ENCODE measurements at places on chromosomes 12 and 14. TPM values are rescaled to one million over a fixed set of nuclear protein-coding genes. Genes with fewer than 3 reads are reported as not detected.
A peak's percentile ranks its signal among the peaks of the same experiment; 100 is the strongest.

GCH1 gene
- total RNA-seq = 4.2 TPM

RNASE9 gene
- not detected for total RNA-seq

DNA sequence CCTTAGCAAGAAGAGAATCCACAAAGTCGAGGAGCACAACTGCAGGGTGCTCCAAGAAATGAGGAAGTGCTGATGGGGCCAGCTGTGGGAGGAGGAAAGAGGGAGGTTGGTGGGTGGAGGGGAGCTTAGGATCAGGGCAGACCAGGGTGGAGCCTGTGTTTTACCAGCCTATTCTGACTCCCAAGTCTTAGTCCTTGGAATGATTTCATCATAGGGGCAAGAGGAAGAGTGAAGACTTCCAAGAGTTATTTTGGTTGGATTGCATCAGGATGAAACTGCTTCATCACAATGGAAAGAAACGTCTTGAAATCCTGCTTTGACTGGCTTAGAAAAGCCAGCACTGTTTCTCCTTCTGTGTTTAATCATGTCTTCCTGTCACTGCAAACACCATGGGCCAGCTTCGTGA, 194.0 kb downstream of the DPF3 start:
- peak; percentile 40 for DNase-seq

GRCh38 chr14:56659964-56660551, 80.5 kb downstream of the TMEM260 start:
- peak; percentile 73 for DNase-seq

- DNase-seq = no peak
Observed at GRCh38 chr12:16272222-16272621, 5.3 kb downstream of the SLC15A5 start.

PRPH gene
- total RNA-seq = 5.2 TPM

ASB2 gene
- total RNA-seq = 69.5 TPM

DNA sequence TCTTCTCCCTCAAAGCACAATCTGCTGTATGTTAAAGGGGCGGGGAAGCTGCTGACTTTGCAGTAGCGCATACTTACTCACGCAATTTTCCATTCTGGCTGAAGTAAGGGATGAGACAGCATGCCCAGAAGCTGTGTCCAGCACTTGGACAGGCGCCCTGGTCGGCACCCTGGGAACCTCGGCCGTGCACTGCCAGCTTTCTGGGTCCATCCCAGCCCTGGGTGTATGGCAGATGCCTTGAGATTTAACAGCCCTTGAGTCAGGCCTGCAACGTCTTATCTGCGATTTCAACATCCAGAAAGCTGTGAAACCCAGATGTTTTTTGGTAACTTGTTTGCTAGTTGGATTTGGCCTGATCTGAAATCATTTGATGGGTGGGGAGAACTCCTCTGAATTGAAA, 16.1 kb downstream of the EML1 start:
- DNase-seq = peak; percentile 58

- DNase-seq = no peak
Observed at GRCh38 chr14:33516898-33517436, 433.9 kb downstream of the EGLN3 start.

GRCh38 chr12:97292588-97292987, 170.0 kb upstream of the RMST start:
- DNase-seq = no peak

DNA sequence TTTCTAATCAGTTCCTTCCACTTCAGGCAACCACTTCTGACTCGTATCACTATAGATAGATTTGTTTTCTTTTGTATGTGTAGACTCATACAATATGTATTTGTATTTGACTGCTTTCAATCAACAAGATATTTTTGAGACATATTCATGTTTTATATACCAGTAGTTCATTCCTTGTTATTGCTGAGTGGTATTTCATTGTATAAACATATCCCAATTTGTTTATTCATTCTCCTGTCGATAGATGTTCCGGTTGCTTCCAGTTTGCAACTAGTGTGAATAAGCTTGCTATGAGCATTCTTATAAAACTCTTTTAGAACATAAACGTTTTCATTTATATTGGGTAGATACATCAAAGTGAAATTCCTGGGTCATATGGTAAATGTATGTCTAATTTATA, 119.2 kb downstream of the FIGNL2 start:
- no peak for DNase-seq

TAS2R50 gene
- total RNA-seq = 10.7 TPM

ACSS3 gene
- total RNA-seq = 11.1 TPM

DNA sequence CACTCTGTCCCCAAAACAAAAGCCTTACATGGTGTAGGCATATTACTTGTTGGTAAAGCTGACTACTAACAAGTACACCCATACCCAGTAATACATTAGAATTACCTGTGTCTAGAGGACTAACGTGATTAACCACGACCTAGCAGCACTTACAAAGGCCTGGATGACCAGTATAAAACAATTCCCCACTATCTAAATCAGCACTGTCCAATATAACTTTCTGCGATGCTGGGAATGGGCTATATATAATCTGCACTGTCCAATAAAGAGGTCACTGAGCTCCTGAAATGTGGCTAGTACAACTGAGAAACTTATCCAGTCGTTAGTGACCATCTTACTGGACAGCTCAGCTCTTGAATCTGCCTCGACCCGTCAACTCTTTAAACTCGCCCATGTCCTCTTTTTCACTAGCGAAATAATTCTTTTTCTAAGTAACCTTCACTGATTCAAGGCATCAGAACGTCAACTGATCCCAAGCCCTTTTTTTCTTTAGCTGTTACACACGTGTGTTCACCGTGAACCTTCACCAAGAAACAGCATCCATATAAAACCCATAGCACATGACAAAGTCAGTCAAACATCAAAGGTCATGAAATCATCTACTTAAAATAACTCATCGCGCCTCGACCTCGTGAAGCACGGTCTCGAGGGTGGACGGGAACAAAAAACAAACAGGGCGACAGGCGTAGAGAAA, 905 bp upstream of the CIPC start:
- DNase-seq = peak; percentile 75

DNA sequence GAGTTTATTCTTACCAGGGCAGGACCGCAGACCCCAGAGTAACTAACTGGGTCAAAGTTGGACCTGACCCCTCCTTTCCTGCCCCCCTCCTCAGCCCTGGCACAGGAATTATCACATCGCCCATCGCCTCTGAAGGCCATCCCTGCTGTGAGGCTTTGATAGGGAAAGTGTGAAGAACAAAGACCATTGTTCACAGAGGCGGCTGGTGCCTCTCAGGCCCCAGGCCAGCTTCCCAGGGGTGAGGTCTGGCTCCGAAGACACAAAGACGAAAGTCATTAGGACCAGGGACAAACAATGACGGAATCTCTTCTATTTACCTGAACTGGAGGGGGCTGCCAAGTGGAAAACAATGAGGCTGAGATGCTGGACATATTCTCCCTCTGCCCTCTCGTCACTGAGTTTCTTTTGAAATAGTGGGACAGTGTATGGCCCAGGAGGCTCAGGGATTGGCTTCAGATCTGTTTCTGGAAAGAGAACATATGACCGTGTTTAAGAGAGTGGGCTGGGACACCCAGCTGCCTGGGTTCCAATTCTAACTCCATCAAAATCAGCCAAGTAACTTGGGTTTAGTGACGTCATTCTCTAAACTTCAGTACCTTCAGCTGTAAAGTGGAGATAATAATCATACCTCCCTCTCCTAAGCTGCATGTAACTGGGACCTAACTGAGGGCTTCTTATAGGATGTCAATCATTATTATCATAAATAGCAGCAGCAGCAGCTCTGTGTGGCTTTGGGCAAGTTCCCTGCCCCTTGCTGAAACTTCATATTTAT, 769.4 kb downstream of the MED13L start:
- no peak for DNase-seq

DNA sequence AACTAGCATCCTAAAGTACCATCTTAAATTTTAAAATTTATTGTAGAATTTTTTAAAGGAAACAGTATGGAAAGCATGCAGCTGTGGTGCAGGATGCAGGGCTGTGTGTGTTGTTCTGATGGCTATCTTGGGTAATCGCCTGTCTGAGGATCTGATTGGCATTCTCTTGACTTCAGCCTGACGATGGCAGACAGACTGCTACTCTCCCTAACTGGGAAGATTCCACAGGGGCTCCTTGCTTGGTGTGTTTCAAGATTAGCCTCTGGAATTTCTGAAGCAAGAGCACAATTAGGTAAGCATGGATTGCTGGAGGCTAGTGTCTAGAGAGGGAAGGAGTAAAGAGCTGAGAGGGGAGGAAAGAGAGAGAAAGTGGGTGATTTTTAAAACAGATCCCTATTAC, 696.8 kb upstream of the LRFN5 start:
- no peak for DNase-seq

FAIM2 gene
- 7.8 TPM for total RNA-seq

DNA sequence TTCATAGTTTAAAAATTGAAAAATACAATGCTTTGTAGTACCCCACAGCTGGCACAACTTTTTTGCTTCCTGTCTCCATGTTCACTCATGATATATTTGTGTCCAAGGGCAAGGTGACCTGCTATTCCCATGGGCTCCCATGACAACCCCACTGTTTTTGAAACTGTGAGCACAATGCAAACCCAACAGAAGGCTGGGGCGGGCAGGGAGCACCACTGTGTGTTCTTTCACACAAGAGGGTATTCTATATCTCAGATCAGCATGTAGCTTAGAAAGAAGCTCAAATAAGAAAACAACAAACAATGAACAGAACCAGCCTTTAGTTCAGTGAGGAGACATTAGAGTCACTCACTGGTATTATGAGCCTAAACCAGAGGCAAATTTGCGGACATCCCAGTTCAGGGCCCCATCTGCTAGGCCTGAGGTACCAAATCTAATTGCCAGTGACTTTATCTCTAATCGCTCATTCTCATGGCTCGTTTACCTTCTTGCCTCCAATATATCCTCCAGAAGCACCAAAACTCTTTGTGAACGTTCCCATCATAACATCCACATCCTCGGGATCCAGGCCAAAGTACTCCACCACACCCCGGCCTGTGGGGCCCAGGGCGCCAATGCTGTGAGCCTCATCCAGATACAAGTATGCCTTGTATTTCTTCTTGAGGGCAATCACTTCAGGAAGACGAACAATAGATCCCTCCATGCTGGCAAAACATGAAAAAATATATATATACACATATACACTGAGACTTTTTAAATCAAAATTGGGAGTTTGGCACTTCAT, 56.4 kb upstream of the ISM2 start:
- DNase-seq = no peak

GRCh38 chr14:73794146-73794545, 57.5 kb upstream of the PTGR2 start:
- DNase-seq = no peak

DNA sequence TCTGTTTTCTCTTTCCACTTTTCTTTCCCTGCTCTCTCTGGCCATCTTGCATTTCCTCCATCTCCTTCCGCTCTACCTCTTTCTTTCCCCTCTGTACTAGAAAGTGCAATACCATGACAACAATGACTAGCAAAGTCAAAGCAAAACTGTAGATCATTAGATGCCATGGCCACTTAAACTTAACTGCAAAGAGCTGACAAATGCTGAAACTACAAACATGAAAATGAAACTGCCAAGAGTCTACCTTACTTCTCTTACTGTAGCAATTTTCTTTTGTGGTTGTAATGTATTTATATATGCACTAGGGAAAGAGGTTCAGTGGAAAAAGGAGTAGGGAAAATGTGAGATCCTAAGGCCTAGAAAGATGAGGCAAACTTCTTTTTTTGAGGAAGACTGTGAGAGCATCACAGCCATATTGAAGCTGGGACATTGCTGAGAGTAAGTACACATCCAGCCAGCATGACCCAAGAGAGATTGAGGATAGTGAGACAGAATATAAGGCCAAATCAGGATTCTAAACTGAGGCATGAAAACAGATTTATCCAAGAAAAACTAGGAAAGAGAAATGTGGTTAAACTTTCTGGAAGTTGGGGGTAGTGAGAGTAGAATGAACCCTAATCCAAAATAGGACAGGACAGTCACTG, 276.6 kb upstream of the NAV3 start:
- no peak for DNase-seq

STYX gene
- total RNA-seq = 28.2 TPM

TAS2R13 gene
- total RNA-seq = 3.2 TPM

Data from tongue (tissue), 3 donors.